Naive thymus-derived CD8-positive, alpha-beta T cell (primary cell): ENCODE measurements at places on chromosomes 6 and 20. TPM values are rescaled to one million over a fixed set of nuclear protein-coding genes. Genes with fewer than 3 reads are reported as not detected.

Gene CTCFL
- not detected for polyA plus RNA-seq

GRCh38 chr6:43966853-43967718 is 160.2 kb downstream of the MRPL14 start:
- DNase-seq = no peak

Gene TPX2
- not detected for polyA plus RNA-seq

DNA sequence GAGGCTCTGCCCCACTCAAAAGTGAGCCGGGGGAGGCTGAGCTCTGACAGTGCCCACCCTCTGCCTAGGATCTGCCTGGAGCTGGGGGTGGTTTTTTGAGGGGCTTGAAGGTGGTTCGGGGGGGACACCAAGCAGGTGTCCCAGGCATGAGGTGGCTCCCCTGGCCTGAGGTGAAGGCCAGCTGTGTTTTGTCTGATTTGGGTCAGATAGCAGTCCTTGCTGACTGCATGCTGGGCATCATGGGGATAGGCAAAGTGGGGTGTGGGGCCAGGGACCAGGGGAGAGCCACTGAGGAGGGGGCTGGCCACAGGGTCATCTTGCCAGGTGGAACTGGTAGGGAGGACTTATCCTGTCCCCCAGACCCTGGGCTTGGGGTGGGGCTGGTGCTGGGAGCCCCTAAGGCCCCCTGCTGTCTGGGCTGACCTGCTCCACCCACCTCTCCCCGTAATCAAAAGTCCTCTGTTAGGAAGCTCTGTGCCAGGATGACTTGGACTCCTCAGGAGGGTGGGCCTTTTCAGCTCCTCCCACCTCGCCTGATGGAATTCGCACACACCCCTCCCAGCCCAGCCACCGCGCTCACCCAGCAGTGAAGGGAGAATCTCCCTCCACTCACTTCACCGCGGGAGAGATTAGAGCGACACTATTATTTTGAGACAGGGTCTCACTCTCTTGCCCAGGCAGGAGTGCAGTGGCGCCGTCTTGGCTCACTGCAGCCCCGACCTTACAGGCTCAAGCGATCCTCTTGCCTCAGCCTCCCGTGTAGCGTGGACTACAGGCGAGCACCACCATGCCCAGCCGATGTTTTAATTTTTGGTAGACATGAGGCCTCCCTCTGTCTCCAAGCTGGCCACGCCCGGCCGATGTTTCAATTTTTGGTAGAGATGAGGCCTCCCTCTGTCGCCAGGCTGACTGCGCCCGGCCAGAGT is 1.5 kb upstream of the COL9A3 start:
- no peak for DNase-seq

DNA sequence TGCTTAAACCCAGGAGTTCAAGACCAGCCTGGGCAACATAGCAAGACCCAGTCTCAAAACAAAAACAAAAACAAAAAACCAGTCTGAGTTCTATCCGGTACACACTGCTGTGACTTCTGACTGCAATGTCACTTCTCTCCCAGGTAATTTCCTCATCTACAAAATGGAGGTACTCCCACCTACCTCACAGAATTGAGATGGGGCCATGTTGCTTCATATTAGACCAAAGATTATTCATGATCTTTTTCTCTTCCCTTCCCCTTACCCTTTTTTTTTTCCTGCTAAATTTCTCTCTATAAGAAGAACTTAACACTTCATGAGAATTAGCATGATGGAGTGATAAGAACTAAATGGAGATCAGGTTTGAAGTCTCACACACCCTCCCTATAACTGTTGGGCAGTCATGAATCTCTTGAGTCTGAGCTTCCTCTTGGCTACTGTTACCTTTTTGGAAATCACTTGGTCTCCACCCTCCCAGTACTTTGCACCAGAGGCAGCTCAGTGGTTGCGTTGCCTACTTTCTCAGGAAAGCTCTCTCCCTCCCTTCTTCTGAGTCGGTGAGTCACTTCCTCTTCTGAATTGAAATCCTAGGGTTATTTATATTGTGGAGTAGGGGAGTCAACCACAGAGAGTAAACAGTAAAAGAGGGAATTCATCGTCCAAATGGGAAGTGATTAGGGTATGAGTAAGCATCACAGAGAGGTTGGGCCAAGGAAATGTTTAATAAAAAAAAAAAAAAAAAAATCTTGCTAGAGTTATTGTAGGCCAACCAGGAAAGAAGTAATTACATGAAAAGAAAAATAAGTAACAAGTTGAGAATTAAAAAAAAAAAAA is 59.9 kb upstream of the MAP7 start:
- no peak for DNase-seq

DNA sequence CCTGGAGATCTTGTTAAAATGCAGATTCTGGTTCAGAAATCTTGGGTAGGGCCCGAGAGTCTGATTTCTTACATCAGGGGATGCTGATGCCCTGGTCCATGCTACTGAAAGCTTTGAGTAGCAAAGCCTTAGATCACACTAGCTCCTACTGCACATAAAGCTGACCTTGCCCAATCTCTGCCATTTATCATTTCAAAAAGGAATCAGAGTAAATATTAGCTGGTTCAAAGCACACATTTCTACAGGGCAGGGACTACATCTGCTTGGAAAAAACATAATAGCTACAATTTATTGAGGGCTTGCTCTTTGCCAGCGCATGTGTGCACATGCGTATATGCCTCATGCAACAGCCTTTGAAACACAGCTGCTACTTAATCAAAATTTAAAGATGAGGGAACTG is 440.4 kb upstream of the ARID1B start:
- no peak for DNase-seq

Gene EMILIN3
- polyA plus RNA-seq = not detected
